Retina (tissue), 1 donor: ENCODE measurements at places on chromosomes 12 and 14.

DNA sequence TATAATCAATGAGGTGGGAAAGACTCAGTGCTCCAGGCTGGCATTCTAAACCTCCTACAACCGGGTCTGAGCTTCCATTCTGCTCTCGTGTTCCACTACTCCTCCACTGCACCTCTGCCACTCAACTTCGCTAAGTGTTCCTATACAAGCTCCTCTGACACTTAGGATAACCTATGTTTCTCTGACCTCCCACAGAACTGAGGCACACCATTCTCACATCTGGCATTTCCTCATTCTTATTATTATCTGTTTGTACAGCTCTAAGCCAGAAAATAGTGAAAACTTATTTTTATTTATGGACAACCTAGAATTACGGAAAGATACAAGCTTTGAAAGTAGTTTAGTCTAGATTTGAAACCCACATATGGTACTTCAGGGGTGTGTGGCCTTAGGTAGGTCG is 127.0 kb downstream of the MED13L start:
- DNase-seq: no peak

DNA sequence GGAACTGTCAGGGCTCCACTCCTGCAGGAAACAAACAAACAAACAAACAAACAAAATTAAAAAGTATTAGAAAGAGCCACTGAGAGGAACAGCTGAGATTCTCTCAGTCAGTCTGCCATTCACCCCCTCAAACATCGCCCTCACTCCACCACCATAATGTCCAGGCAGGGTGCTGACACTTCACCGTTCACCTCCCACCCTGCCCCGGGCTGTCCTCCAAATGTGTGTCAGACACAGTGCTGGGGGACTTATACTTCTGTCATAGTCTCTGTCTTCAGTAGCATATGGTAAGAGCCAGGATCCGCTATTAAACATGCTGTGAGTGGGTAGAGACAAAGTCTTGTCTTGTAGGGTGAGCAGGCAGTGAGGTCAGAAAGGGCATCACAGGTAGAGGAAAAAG is 28.3 kb downstream of the KRT18 start:
- no peak for DNase-seq

- DNase-seq: no peak
Measured at GRCh38 chr14:88040146-88040545, 35.2 kb downstream of the GPR65 start.

DNA sequence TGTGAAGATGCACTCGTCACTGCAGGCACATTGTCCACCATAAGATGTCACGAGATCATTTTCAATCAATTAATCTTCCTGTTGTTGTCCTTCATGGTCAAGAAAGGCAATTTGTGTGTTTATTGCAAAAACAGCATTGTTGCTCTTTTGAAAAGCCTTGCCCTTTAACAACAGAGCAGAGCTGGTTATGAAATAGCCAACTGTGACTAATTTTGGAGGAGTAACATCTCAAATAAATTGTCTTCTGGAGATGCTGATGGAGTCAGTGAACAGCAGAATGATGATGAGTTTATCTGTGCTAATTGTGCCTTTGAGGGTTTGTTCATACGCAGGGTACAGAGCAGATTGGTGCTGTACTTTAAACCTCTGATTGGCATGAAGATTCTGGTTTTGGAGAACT is 88.3 kb upstream of the E2F7 start:
- DNase-seq: no peak

GRCh38 chr14:96109596-96110355 is 70.6 kb downstream of the C14orf132 start:
- no peak for DNase-seq

GRCh38 chr14:73789989-73790581 is 61.5 kb upstream of the PTGR2 start:
- DNase-seq: peak; percentile 52

- DNase-seq: no peak
Measured at GRCh38 chr14:59240356-59240755, 51.9 kb downstream of the DAAM1 start.

GRCh38 chr12:69570545-69571399 is 14.5 kb upstream of the CCT2 start:
- peak; percentile 42 for DNase-seq

GRCh38 chr14:69152181-69152901 is 578 bp downstream of the DCAF5 start:
- DNase-seq: peak; percentile 39
